ENCODE measurements at places on chromosomes 3 and 15.

GRCh38 chr3:190591080-190591479 lies 77.2 kb downstream of the IL1RAP start:
- no peak for DNase-seq

- peak; percentile 62 for DNase-seq
Measured at GRCh38 chr3:57544181-57545125, at the start of gene DNAH12. TSS of gene DNAH12 (minus strand) at chr3:57544344. CDS start at chr3:57542870, 1,474 bp downstream.

- DNase-seq = no peak
Measured at GRCh38 chr15:58221591-58222241, 83.5 kb downstream of the AQP9 start.

- no peak for DNase-seq
Measured at GRCh38 chr3:44996556-44996969, 20.5 kb downstream of the EXOSC7 start.

DNA sequence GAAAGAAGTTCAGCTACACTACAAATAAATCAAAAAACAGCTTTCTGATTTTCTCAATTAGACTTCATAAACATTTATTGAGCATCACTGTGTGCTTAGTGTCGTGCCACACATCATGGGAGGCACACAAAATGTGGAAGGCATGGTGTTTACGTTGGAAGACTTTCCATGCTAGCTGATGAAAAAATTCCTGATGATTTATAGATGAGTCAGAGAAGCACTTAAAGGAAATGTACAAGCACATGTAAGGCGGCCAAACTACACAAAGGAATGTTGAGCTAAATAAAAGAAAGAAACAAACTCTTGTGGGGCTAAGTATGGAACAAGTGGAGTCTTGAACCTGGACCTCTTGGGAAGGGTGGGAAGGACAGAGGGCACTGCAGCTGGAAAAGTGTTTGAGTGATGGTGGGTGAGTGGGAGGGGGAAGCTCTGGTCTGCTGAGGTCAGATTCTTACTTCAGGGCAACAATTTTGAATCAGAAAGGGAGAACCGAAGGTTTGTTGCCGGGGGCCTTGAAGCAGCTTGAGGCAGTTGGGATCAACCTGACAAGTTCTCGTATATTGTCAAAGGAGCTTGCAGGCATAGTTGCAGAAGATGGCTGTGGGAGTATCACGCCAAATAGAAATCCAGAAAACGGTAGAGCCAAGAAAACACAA lies 66.9 kb downstream of the FOXB1 start:
- no peak for DNase-seq

DNA sequence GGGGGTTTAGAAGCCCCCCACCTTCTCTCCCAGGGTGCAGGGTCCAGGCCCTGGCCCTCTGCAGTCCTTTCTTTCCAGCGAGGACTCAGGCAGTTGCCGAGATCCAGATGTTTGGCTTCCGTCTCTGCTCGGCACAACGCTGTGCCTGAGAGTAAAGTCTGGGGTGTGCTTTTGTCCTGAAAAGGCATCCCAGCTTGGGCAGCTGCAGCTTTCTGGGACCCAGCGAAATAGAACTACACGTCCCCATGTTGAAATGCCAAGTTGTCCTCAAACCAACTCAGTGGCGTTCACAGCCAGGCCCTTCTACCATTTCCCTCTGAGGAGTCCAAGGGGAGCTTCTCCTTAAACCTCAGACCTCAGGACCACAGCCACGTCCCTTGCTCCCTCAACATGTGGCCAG lies 23.1 kb downstream of the FGD5 start:
- no peak for DNase-seq

- no peak for DNase-seq
Measured at GRCh38 chr15:48984021-48984710, 20.4 kb upstream of the SHC4 start.

DNA sequence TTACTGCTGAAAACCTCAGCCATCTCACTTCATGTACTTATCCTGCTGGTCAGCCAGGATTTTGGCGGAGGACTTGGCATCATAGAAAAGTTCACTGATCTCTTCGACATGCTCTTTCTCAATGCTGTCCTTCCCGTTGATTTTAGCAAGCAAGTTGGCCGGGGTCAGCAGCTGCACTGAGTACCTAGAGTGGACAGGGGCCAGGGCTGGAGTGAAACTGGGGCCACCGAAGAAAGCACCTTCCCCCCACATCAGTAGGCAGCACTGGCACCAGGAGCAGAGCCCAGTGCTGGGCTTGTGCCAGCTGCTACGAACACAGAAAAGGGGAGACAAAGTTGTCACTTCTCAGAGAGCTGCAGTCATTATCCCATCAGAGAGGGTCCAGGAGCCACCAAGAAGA lies 29.0 kb downstream of the SEC61A1 start:
- no peak for DNase-seq

GRCh38 chr3:99509224-99509623 lies 129.2 kb upstream of the COL8A1 start:
- DNase-seq = no peak

GRCh38 chr3:50520849-50521248 lies 17.4 kb upstream of the CACNA2D2 start:
- no peak for DNase-seq

DNA sequence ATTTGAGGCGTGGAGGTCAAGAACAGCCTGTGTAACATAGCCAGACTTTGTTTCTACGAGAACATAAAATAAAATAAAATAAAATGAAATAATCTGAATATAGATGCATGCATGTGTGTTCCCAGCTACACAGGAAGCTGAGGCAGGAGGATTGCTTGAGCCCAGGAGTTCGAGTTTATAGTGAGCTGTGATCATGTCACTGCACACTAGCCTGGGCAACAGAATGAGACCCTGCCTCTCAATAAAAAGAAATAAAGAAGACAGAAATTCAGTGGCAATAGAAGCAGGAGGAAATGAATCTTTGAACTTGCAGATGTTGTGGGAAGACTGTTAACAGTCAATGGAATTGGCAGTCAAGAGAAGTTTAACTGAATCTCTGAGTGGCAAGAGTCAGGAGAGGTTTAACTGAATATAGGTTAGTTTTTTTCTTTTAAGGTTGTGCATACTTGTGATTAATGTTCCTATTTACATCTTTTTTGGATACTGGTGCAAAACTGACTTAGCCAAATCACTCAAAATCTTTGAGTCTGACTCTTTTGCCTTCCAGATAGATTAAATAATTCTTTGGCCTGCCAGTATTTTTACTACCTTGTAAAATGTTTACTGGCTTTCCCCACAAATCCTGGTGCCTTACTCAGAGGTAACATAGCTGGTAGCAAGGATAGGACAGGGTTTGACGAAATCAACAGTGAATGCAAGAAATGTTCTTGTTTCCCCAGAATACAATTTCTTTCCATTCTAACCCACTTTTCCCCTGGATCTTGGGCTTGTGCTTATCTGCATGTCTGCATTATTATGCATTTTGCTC lies 361.4 kb downstream of the PDCD6IP start:
- no peak for DNase-seq

DNA sequence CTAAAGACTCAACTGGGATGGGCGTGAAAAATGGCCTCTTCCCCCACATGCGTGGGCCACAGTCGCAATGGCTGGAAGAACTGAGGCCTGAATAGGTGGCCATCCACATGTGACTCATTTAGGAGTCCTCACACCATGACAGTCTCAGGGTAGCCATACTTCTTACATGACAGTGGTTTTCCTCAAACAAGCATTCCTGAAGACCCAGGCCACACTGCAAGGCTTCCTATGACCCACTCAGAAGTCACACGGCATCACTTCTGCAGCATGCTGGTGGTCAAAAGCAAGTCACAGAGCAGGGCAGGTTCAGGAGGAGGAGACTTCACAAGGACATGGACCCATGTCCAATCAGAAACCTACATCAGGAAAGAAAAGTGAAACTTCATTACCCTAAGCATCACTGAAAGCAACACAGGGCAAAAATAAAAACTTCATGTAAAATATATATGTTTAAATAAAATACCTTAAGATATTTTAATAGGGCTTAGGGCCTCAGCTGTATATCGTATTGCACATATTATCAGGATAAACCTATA lies 257.1 kb downstream of the OPA1 start:
- no peak for DNase-seq

DNA sequence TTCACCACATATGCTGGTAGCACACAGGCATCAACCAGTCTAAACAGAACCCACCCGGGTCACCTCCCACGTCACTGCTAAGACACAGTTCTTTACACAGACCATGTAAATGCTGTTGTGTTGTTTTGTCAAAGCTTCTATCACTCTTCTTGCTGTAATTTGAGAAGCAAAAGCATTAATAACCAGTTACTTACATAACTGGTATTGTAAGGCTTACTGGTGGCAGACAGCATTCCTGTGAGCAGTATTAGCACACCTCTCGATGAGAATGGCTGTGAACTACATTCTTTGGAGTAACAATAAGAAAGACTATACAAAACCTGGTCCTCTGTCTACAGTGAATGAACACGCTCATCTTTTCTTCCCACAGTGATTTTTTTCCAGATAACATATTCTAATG lies 479.2 kb downstream of the LPP start:
- DNase-seq = no peak

Data from mesothelial cell of epicardium (in vitro differentiated cells).